ENCODE measurements at places on chromosomes 13 and 19. TPM values are rescaled to one million over a fixed set of nuclear protein-coding genes. Genes with fewer than 3 reads are reported as not detected.

CLEC17A gene
- not detected for total RNA-seq

RUVBL2 gene
- 426 TPM for total RNA-seq

DNA sequence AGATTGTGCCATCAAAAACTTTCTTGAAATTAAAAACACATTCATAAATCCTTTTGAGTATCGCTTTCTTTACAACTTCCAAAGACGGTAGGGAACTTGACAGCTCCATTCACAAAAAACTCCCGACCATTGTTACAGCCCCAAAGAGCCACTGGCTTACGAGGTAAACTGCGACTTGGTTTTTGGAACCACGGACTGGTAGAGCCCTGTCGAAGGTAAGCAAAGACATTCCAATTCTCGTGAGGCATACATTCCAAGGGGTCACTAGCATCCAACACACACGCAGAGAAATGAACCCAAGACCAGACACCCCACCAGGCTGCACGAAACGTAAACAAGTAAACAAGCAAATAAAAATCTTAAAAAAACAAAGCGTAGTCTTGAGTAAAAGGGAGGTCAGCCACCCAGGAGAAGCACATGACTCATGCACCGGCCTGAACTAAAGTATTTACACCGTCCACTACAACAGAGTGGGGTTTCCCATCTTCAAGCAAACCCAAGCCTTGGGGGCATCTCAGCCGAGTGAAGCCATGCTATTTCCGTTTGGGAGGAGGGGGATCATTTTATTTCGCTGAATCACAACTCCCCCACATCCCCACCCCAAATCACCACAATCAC, 1.4 kb downstream of the BRD4 start:
- no peak for DNase-seq

GRCh38 chr13:50608370-50608769, 235.1 kb downstream of the DLEU7 start:
- no peak for DNase-seq

GRCh38 chr13:46343279-46343994, 43.6 kb downstream of the RUBCNL start:
- no peak for DNase-seq

NBEA gene
- total RNA-seq, result 5.1 TPM

GRCh38 chr13:112253631-112254030, 122.5 kb upstream of the SPACA7 start:
- DNase-seq, result no peak

DNA sequence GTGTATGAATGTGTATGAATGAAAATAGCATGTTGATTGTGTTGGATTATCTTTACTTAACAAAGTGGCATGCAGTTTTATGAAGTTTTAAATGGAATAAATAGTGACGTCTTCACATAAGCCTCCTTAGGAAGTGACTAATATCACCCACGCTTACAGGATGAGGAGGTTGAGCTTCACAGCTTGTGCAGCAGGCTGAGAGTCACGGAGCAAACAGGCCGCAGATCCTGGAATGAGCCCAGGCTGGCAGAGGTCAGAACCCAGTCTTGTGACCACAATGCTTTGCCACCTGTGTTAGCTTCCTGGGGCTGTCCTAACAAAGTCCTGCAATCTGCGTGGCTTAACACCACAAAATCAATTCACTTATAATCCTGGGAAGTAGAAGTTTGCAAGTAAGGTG, 20.8 kb downstream of the LAIR2 start:
- no peak for DNase-seq

GRCh38 chr19:48568345-48568886, 16.4 kb downstream of the SULT2B1 start:
- peak; percentile 71 for DNase-seq

DNA sequence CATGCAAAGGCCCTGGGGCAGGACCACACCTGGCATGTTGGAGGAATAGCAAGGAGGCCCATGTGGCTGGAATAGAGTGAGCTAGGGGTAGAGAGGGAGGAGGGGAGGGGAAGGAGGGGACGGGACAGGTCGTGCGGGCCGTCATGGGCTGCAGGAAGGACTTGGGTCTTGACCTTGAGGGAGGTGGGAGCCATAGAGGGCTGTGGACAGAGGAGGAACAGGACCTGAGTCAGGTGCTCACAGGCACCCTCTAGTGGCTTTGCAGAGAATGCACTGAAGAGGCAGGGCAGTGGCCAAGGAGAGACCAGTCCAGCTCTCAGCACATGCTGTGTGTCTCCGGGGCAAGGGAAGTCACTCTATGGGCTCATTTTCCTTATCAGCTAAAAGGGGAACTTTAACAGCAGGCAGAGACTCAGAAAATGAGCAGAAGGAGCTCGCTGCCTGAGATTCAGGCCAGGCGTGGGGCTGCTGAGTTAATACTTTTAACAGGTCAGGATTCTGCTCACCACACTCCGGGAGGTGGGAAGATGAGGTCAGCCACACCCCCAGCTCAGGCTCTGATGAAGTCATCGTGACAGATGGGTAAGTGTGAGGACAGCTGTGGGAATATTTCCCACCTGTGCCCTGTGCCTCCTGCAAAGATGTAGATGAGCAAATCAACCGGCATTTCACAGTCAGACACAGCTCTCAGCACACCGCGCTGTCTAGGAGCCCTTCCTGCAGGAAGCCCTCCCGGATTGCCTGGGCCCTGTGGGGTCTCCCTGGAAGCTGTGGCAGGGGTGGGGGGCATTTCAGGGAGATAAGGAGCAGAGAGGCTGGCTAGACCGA, 6.0 kb upstream of the TNFAIP8L1 start:
- peak; percentile 63 for DNase-seq

IGFL2 gene
- total RNA-seq, result 0.47 TPM

NANOS3 gene
- 3.0 TPM for total RNA-seq

Data from G401 (cell line).